ENCODE measurements at places on chromosomes 3 and 15.

GRCh38 chr3:25665315-25666280 lies 891 bp upstream of the TOP2B start:
- DNase-seq: peak; percentile 42

GRCh38 chr15:82649226-82649999 lies 2.2 kb upstream of the CPEB1 start:
- DNase-seq: no peak

DNA sequence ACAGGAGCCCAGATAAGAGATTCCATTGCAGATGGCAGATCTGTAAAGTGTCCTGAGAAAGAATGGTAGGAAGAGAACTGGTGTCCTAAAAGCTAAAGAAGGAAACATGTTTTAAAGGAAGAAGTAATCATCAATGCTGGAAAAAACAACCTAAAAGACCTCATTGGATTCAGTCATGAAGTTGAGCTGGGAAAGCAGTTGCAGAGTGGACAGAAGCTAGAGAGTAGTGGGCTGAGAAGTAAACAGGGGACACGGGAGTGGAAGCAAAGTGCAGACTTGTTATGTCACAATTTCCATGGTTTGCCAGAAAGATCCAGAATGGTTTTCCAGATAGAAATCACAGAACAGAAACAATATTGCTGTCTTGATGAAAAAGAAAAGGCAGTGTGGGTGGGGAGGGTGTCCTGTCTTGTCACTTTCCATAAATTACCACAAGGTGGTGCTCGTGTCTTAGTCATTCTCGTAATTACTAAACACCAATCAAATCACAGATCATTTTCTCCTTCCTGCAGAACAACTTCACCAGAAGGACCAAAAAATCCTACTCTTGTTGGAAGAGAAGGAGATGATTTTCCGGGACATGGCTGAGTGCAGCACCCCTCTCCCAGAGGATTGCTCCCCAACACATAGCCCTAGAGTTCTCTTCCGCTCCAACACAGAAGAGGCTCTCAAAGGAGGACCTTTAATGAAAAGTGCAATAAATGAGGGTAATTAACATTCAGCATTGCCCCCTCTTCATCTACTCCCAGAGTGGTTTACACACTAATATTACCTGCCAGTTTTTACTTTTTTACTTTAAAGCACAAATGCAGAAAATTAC lies 64.5 kb downstream of the KLHL25 start:
- peak; percentile 37 for DNase-seq

DNA sequence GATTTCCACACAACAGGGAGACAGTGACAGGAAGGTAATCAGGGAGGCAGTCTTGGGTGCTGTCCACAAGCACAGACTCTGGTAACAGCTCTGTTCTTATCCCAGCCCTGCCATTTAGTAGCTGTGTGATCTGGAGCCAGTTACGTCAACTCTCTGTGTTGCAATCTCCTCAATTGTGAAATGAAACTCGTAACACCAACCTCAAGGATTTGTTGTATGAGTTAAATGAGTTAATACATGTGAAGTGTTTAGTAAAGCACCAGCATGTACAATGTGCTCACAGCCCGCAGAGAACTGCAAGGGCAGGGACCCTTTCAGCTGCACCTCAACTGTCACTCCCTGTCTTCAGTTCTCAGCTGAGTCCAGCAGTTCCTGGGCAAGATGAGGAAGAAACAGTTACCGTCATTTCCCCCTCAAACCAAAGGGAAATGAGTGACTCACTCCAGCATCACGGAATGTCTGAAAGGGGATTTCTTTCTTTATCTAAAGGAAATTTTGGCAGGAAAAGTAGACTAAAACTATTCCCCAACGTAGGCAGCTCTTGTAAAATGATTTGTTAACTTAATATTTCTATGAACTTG lies 39.9 kb upstream of the MB21D2 start:
- peak; percentile 91 for DNase-seq

- no peak for DNase-seq
These were observed 27.4 kb upstream of the PLSCR2 start for GRCh38 chr3:146496726-146497125.

GRCh38 chr3:14286887-14287500 lies 108.4 kb downstream of the LSM3 start:
- DNase-seq: no peak

DNA sequence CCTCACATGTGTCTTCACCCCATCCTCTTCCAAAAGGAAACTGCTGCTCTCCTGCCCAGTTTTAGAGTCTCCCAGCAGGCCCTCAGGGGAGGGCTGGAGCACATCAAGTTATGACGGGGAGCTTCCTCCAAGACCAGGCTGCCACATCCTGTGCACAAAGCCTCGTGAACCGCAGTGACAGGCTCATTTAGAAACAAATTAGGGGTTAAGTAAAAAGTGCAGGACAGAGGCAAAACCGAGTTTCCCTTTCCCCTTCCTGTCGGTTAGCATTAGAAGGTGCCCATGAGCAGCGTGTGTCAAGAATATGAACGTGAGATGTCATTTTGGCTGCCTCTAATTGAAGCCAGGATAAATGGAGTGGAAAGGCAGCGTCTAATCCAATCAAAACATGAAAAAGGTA lies 199.7 kb downstream of the ARRDC4 start:
- no peak for DNase-seq

DNA sequence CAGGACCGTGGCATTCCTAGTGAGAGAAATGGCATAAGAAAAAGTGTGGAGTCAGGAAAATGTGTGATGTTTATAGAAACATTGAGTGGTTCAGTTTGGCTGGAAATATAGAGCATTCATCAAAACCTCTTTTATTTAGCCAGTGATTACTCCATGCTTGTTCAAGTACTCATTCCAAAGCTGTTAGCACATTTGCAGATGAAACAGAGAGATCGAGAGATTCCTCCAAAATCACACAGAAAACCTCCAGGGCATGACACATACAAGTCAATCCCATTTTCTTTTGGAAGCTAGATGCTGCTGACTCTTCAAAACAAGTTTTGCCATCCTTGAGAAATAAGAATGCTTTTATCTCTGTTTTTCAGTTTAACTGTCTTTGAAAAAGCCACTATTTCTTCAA lies 11.5 kb upstream of the MB21D2 start:
- peak; percentile 49 for DNase-seq

GRCh38 chr15:38307251-38307650 lies 54.6 kb downstream of the SPRED1 start:
- DNase-seq: no peak

GRCh38 chr3:160392798-160393197 lies 6.2 kb downstream of the IFT80 start:
- no peak for DNase-seq

DNA sequence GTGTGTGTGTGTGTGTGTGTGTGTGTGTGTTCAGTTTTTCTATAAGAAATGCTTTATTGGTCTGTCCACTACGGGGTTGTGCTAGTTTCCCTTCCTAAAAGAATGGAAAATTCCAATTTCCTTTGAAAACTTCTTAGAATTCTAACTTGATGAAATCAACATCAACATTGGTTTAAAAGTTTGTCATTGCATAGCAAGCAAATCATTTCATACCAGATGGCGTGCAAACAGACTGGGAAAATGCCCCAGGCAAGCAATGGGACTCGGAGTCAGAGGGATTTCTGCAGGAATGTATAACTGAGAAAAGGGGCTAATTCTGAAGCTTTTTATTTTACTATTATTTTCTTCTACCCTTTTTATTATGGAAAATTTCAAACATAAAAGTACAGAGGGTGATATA lies 13.1 kb upstream of the DYNC1LI1 start:
- DNase-seq: no peak
